EH (cell line): ENCODE measurements at places on chromosomes 1 and 21.

- DNase-seq: no peak
Measured at GRCh38 chr21:43274946-43275310, 106.1 kb downstream of the CRYAA start.

DNA sequence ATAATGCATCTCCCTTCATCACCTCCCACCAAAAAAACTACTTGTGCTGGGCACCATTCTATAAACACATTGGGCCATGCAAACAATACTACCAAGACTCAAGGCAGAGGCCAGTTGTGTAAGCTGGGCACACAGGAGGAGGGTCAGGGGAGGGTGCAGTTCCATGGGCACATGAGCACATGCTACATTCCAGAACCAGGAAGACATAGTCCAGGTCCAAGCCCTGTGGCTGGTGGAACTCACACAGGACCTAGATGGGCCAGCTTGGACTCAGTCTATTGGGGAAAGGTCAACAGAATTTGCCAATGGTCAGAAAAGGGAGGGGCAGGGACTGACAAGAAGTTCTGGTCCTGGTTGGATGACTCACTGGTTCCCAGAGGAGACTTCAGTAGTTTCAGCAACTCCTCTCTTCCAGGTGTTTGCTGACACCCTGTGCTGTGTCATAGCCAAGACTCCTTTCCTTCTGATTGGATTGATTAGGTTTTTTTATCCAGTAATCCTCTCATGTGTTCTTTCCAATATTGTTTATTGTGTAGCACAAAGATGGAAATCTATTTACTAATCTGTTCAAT lies 249.7 kb downstream of the C1orf94 start:
- DNase-seq: no peak

DNA sequence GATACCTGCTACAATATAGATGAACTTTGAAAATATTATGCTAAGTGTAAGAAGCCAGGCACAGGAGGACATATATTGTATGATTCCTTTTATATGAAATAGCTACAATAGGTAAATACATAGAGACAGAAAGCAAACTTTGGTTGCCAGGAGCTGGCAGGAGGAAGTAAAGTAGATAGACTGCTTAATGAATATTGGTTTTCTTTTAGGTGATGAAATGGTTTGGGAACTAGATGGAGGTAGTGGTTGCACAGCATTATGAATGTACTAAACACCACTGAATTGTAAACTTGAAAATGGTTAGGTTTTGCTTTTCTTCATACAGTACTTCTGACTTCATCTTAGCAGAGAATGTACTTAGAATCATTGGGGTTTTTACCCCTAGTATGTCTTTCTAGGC lies 21.5 kb downstream of the ABCB10 start:
- no peak for DNase-seq

GRCh38 chr1:19655718-19656080 lies 9.0 kb upstream of the HTR6 start:
- DNase-seq: no peak

DNA sequence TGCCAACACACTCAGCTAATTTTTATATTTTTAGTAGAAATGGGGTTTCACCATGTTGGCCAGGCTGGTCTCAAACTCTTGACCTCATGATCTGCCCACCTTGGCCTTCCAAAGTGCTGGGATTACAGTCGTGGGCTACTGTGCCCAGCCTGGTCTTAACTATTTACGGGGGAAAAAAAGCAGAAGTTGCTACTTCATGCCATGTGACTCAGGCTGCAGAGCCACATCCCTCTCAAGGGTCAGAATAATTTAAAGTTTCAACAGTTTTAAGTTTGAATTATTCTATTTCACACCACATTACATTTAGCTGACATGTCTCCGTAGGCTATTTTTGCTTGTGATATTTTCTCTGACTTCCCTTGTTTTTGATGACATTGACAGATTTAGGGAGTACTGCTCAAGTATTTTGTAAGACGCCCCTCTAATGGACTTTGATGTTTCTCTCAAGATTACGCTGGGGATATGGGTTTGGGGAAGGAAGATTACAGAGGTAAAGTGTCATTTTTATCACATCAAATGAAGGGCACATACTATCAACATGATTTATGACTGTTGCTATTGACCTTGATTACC lies 14.6 kb upstream of the AGBL4 start:
- no peak for DNase-seq

DNA sequence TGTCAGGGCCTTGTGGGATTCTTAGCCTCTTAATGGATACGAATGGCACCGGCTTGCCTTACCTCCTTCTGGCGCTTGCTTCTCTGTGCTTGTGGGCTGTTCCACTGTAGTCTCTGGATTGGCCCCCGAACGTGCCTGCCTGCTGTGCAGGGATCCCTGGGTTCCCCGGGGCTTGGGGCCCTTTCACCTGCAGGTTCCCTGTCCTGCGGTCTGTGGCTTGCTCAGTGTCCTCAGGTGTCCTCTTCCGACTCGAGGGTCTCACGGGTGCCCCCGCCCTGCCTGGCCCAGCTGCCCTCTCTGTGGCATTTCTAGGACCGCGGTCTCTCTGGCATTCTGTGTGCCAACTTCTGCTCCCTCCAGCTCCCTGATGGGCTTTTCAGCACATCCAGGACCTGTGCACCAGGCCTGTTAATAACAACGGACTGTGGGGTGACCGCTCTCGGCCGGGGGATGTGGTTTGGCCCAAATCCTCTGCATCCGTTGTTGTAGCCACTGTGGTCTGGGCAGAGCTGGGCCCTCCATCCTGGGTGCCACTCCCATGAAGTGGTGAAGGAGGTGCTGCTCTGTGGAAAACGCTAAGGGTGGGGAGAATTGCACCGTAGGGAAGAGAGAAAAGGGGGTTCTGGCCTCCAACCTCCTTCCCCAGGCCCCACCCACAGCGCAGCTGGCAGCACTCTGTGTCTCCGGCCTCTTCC lies 12.4 kb downstream of the COL18A1 start:
- no peak for DNase-seq

DNA sequence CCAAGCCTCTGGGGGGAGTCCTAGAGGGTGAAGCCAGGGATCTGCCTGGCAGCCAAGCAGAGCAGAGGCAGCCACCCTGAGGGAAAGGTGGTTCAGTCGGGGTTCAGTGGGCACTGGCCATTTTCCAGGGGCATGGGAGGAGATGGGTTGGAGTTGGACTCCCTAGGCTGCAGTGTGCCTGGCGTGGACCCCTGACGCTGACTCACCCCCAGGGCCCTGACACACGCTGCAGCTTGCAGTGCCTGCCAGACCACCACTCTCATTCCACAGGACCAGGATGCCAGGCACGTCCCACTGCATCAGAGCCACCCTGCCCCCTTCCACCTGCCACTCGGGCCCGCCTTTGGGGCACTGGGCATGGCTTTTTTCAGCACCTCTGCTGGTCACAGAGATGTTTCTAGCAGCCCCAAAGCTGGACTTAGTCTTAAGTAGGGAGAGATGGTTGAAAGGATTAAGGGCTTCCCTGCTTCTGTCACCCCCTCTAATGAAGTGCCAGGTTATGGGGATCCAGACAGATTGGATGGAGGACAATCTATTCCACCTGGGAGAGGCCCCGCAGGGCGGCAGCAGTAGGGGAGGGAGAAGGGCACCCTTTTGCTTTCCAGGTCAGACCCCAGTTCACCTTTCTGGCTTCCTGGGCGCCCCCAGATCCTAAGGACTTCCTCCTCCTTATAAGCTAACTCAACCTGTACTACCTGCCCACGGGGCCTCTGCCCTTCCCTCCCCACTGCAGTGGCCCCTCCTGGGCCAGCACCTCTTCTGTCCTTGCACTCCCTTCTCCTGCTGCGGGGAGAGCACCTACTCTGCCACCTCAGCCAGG lies 1.6 kb downstream of the SYT2 start:
- no peak for DNase-seq

GRCh38 chr1:4756851-4757580 lies 102.6 kb downstream of the AJAP1 start:
- DNase-seq: peak; percentile 23

- no peak for DNase-seq
Measured at GRCh38 chr1:30273021-30273325, 450.4 kb downstream of the MATN1 start.

DNA sequence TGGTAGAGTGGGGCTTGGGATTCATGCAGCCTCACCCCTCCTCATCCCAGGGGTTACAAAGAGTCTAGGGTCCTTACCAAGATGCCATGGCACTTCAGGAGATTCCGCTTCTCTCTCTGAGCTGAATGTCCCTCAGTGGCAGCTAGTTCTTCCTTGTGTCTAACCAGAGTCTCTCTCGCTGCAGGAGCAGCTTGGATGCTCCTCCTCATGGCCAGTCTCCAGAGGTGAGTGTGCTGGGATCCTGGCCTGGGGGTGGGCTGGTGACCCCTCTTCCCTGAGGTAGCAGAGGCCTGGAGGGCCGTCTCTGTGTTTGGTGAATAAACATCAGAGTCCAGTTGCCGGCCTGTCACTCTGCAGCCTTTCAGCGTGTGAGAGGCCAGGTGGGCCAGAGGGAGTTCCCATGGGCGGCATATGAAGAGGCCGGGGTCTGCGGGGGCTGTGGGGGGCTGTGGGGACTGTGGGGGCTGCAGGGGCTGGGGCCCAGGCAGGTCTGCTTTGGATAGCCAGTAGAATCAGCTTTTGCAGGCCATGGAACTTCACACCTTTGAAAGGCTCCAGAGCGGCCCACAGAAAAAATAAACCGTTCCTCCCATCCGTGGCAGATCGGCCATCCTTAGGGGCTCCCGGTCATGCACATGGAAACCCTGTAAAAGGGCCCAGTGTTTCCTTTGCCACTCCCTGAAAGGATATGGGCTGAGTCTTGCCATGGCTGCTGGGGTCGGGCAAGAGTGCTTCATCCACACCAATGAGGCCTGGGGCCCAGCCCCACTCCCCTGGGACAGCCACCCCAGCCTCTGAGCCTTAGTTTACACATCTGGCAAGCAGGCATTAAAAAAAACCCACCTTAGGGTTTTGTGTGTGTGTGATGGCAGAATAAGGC lies 256.4 kb downstream of the FOXD2 start:
- DNase-seq: no peak

DNA sequence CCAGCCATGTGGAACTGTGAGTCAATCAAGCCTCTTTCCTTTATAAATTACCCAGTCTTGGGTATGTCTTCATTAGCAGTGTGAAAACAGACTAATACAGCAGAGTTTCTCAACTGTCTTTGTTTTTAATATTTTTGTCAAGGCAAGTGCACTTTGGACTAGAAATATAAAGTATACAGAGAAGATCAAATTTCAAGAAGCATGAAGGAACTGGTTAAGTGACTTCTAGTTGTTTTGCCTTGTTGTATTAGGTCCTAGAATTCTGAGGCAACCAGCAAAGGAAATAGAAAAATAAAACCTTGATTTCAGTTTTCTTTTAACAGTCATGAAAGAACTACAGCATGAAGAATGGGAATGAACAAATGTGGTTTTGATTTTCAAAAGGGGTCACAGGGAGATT lies 131.1 kb upstream of the PTGFR start:
- DNase-seq: no peak

DNA sequence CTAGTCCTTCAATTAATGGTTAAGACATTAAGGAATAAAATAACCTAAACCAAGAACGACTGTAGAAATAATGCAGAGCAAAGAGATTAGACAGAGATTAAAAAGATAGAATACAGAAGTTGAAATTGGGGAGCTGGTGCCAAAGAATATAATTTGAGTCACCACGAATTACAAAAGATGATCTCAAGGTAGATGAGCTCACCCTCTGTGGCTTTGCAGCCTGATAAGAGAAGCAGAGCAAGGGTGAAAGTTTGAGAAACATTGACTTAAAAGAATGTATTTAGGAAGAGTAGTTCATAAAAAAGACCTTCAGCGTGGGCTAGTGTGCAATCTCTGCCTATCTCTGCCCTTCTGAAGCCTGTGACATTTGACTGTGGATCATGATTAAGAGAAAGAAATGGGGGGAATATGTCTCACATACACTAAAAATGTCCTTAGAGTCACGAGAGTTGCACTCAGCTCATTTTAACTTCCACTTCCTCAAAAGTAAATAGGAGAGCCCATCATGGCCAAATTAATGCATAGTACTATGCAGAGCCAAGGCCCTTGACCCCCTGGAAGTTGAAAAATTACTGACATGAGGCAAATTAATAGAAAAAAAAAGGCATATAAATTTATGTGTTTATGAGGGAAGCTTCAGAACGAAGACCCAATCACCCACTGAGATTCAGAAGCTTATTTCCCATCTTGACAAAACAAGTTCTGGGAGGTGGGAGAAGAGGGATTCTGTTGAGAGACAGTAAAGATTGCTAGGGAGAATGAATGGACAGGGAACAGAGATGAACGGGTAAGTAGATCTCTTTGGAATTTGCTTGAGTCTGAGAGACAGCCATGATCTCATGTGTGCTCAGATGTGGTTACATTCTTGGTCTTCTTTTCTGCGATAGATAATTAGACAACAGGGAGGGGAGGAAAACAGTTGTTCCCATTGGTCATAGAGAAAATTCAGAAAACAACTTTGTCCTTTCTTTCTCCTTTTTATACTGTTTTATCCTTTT lies 395.4 kb upstream of the LRRC7 start:
- DNase-seq: no peak

DNA sequence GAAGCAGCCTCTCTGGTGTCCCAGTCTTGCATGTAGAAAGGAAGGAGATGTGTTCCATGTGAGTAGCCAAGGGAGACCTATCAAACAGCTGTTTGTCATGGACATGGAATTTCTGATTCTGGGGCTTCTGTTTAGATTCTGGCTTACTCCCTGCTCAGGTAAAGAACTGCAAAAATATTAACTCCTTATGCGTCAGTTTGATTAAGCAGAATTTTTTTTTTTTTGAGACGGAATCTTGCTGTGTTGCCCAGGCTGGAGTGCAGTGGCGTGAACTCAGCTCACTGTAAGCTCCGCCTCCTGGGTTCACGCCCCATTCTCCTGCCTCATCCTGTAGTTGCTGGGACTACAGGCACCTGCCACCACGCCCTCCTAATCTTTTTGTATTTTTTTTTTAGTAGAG lies 6.8 kb downstream of the ARV1 start:
- no peak for DNase-seq

DNA sequence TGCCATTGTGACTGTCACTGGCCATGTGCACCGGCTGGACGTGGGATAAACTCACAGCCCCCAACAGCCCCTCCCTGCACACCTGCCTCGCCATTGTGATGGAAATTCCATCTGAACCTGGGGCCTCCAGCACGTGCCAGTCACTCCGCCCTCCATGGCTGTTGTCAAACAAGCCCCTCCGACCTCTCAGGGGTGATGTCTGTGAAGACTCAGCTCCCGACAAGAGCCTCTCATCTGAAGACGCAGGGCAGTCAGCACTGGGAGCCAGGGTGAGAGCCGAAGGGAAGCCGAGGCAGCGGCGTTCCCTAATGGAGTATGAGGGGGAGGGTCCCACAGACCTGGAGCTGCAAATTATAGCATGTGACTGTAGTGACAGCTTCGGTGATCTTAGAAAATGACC lies 1.4 kb upstream of the KRTAP10-2 start:
- no peak for DNase-seq

GRCh38 chr1:231206856-231207255 lies 34.2 kb upstream of the GNPAT start:
- DNase-seq: peak; percentile 40

- DNase-seq: no peak
Measured at GRCh38 chr1:112264010-112264409, 132.0 kb upstream of the CTTNBP2NL start.

- DNase-seq: no peak
Measured at GRCh38 chr1:205678286-205679111, 1.8 kb downstream of the SLC45A3 start.

DNA sequence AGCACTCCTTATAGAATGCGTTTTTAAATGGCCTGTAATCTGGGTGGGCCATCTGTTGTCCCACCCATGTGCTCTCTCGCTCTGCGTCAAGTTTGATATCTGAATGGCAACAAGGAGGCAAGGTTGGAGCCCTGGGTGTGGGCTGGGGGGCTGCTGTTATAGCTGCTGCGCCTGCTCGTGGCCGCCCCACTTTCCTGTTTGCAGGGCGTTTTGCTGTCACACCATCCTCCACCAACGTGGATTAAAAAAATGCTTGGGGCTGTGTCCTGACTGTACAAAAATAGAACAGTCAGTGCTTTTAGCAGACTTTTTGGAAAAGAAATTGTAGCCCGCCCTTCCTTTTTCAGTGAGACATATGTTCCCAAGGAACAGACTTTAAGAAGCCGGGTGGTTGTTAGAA lies 25.4 kb downstream of the UMODL1 start:
- peak; percentile 46 for DNase-seq
